ENCODE measurements at places on chromosomes 4 and X.

DNA sequence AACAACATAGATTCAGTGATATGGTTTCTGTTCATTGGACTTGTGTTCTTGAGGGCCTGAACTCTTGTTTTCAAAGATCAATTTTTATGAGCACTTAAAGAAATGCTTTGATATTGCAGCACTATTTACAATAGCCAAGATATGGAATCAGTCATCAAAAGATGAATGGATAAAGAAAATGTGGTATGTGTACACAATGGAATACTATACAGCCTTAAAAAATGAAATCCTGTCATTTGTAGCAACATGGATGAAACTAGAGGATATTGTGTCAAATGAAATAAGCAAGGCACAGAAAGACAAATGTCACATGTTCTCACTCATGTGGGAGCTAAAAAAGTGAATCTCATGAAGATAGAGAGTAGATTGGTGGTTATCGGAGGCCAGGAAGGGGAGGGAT, 21.9 kb downstream of the RNF128 start:
- H3K27ac ChIP-seq, result no peak overlapping the region
- no peaks in the 10 kb centered on the region for H3K27me3 ChIP-seq
- no peak for ATAC-seq
- H3K4me1 ChIP-seq, result no peaks in the 10 kb centered on the region
- no peaks in the 10 kb centered on the region for H3K36me3 ChIP-seq

DNA sequence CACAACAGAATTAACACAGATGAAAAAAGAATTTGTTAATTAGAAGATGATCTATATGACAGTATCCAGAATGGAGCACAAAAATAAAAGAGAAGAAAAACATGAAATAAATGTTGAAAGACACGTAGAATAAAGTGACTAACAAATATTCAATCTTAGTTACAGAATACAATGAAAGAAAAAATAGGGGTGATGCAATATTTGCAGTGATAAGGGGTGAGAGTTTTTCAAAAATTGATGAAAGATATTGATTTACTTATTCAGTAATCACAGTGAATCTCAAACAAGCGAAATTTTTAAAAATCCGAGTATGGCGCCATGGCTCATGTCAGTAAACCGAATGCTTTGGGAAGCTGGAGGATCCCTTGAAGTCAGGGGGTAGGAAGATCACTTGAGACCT, 20.2 kb upstream of the RAB28 start:
- no peak overlapping the region for H3K4me3 ChIP-seq
- ATAC-seq, result no peak
- peaks cover 8% of the 10 kb centered on the region for H3K27me3 ChIP-seq
- H3K27ac ChIP-seq, result no peak overlapping the region

GRCh38 chr4:40886931-40887763, 137.4 kb downstream of the NSUN7 start:
- H3K4me3 ChIP-seq, result no peak overlapping the region
- peaks cover 80% of the 10 kb centered on the region for H3K36me3 ChIP-seq
- H3K27me3 ChIP-seq, result no peaks in the 10 kb centered on the region
- H3K27ac ChIP-seq, result no peak overlapping the region

GRCh38 chr4:166977596-166977995, 256.7 kb downstream of the SPOCK3 start:
- H3K36me3 ChIP-seq, result no peaks in the 10 kb centered on the region
- ATAC-seq, result no peak
- H3K27me3 ChIP-seq, result no peaks in the 10 kb centered on the region
- H3K27ac ChIP-seq, result no peak overlapping the region
- no peak overlapping the region for H3K4me3 ChIP-seq

- ATAC-seq, result no peak
- no peak overlapping the region for H3K4me3 ChIP-seq
- H3K36me3 ChIP-seq, result no peaks in the 10 kb centered on the region
- H3K27me3 ChIP-seq, result no peaks in the 10 kb centered on the region
- no peaks in the 10 kb centered on the region for H3K4me1 ChIP-seq
These were observed 70.1 kb downstream of the TMEM47 start for GRCh38 chrX:34586936-34587335.

DNA sequence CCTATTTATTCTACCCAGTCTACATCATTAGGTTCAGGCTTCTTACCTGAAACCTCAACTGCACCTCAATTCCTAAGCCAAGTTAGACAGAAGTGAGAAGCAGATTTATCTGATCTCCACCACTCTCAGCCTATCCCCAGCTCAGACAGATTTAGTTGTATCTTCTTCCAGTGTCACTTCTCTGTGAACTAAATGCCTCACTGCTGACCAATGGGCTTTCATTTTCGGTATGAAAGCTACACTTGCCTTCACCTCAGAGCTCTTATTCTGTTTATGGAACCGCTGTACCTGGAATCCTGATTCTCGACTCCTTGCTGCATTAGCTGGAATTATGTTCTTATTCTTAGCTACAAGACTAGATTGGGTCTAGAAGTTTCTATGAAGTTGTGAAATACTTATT, 833.2 kb downstream of the CCSER1 start:
- no peak for ATAC-seq
- H3K4me1 ChIP-seq, result no peaks in the 10 kb centered on the region
- no peaks in the 10 kb centered on the region for H3K27me3 ChIP-seq
- no peak overlapping the region for H3K27ac ChIP-seq

GRCh38 chr4:18366892-18367291, 345.3 kb upstream of the LCORL start:
- H3K36me3 ChIP-seq, result no peaks in the 10 kb centered on the region
- H3K4me3 ChIP-seq, result no peak overlapping the region
- H3K27me3 ChIP-seq, result no peaks in the 10 kb centered on the region
- no peak overlapping the region for H3K27ac ChIP-seq

GRCh38 chr4:57159866-57160265, 49.7 kb upstream of the IGFBP7 start:
- no peaks in the 10 kb centered on the region for H3K4me1 ChIP-seq
- H3K36me3 ChIP-seq, result no peaks in the 10 kb centered on the region
- no peak overlapping the region for H3K27ac ChIP-seq
- H3K4me3 ChIP-seq, result no peak overlapping the region
- ATAC-seq, result no peak
